ENCODE measurements at places on chromosomes 2 and 18.

- DNase-seq: no peak
These were observed 98.3 kb downstream of the NAB1 start for GRCh38 chr2:190746971-190747761.

- no peak for DNase-seq
These were observed 5.1 kb downstream of the CNNM3 start for GRCh38 chr2:96821113-96821675.

DNA sequence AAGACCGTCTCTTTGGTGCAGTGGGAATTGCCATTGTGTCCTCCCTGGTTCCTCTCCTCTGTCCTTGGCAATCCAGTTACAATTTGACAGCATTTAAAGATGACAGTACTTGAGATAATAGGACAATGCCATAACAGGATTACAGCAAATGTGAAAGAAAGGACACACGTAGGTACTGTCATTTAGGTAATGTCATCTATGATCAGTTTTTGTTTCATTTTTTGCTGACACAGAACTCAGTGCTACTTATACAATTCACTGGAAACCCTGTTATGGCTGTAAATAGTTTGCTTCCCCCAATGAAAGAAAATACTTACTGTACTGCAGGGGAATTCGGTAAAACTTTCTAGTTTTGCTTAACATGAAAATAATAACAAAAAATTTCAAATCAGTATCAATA, 65.2 kb downstream of the BCL11A start:
- DNase-seq: no peak

- no peak for DNase-seq
These were observed 81.8 kb downstream of the C1QL2 start for GRCh38 chr2:119076713-119077112.

DNA sequence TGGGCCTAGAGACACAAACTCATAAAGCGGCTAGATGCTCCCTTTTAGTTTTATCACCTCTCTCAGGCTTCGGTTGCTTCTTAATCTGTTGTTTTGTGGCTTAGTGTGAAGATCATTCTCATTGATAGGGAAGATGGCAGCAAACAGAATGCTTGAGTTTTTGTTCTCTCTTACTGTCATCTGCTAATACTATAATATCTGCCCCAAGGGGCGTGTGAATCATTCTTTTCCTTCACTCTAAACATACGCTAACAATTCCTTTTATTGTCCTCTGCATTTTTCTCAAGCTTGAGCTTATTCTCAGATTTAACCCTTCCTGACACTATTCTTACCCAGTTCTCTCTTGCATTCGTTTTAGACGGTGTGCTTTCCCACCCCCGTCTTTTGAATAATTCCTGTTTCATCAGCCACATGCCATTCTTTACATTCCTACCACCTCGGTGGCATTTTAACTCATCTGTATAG, 323.9 kb upstream of the NRP2 start:
- no peak for DNase-seq

DNA sequence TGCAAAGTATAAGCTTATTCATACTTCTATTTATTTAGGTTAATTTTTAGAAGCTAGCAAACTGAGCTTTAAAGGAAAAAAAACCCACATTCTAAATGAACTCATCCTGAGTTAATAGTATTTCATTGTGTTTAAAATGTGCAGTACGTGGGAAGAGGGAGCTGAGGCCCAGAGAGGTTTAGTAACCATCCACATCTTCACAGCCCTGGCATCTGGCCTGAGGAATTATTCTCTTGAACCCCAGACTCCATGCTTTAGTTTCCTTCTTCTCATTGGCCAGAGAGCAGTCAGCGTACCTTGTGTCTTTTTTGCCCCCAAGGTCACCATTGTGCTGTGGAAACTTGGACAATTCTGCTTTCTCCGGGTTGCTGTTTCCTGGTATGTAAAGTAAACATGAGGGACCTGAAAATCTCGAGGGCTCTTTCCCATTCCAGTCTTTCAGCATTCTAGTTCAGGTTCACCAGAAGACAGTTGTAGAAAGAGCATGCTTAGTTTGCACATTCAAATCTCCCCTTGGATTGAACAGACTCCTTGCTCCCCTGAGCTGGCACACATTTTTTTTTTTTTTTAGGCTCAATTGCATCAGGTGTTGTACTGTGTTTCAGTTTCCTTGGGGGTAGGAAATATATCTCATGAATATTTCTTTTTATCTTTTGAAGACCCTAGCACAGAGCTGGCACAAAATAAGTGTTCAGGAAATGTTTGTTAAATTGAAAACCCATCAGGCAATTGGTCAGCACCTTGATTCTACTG, 81.4 kb downstream of the MYCN start:
- no peak for DNase-seq

- no peak for DNase-seq
These were observed 91.3 kb upstream of the TMEM17 start for GRCh38 chr2:62597323-62597722.

DNA sequence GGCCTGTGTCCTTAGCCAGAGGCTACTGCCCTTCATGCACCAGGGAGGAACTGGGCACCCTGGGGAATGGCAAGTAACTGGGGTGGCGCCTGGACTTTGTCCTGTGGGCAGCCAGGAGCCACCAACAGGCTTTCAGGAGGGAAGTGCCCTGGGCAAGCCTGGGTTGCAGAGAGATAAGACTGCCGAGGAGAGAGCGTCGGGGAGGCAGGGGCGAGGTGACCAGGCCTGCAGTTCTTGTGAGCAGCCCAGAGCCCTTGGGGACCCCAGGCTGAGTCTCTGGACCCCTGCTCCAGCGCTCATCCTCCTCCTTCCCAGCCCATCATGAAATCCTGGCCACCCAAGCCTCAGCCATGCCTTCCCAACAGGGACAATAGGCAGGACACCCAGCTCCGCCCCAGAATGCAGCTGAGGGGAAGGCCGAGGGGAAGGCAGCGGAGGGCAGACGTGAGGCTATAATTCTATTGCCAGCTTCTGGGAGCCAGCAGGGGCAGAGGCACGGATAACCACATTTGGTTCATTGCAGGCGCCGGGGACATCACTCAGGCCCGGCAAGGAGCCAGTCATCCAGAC, 25.1 kb downstream of the ADRA2B start:
- DNase-seq: no peak

GRCh38 chr2:11967946-11968465, 221.6 kb downstream of the LPIN1 start:
- DNase-seq: no peak

GRCh38 chr2:1430491-1430890, 17.2 kb downstream of the TPO start:
- DNase-seq: no peak

DNA sequence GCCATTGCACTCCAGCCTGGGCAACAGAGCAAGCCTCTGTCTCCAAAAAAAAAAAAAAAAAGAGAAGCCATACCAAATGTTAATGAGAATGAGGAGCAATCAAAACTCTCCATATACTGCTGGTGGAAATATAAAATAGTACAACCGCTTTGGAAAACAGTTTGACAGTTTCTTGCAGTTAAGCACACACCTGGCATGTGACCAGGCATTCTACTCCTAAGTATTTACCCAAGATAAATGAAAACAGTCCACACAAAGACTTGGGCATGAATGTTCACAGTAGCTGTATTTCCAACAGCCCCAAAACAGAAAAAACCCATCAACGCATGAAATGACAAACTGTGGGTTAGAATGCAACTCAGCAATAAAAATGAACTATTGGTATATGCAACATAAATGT, 76.0 kb upstream of the ST8SIA5 start:
- no peak for DNase-seq

DNA sequence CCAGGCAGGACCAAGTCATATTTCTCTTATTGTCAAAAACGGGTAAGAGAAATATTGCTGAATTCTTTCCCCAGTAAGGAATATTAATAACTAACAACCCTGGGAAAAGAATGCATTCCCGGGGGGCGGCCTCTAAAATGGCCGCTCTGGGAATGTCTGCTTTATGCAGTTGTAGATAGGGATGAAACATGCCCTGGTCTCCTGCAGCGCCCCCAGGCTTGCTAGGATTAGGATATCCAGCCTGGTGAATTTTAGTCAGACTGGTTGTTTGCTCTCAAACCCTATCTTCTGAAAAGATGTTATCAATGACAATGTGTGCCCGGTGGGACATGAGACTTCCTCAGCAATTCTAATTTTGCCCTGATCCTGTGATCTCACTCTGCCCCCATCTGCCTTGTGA, 448.1 kb downstream of the PTH2R start:
- DNase-seq: no peak

DNA sequence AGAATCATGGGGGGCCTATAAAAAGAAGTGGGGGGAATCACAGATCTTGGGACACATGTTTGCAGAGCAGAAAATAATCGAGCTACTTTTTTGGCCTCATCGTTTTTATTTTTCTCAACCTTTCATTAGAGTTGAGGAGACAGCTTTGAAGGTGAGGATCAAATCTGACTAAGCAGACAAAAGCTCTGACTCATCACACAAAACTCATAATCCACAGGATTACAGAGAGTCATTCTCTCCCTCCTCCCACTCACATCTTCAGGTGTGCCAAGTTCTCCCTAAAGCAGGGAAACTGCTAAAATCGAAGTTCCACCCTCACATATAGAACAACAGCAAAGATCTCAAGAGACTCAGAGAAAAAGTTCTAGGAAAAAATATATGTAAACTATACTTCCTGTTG, 15.6 kb downstream of the BAZ2B start:
- no peak for DNase-seq

- DNase-seq: no peak
These were observed 47.1 kb upstream of the CCBE1 start for GRCh38 chr18:59744271-59744721.

- no peak for DNase-seq
These were observed 1.7 kb downstream of the CCBE1 start for GRCh38 chr18:59695551-59695950.

DNA sequence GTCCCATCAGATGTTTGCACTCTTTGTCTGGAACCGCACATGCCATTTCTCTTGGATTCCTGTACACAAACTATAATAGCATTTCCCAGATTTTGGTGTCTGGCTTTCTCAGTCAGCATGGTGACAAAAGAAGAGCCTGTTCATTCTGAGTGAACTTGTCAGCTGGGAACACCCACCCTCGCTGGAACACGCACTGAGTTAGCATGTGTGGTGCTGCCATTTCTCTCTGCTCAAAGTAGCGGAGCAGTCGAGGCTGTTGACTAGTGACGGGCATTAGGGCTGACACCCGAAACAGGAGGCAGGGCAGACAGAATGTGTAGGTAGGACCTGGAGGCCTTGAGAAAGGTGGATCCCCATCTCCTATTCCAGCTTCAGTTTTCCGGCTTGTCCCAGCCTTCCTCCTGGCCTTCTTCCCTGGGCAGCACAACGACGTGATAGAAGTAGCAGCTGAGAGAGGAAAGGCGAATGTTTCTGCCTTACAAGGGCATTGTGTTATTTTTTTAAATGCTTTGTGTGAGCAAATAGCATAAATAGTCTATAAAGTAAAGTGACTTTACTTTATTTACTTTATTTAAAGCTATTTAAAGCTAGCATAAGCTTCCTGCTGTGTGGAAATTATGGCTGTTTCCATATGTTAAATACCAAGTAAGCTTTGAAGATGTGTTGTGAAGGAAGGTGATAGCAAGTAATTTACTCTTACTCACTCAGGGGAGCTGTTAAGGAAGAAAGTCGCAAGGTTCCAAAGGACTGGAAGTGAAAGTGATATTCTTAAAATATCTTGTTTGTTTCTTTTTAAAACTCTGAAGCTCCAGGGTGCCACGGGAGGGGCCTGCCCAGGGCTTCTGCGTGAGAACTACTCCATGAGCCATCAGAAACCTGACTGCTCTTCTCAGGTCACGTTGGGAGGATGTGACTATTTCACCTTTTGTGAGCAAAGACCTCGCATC, 272.6 kb downstream of the NEDD4L start:
- no peak for DNase-seq

DNA sequence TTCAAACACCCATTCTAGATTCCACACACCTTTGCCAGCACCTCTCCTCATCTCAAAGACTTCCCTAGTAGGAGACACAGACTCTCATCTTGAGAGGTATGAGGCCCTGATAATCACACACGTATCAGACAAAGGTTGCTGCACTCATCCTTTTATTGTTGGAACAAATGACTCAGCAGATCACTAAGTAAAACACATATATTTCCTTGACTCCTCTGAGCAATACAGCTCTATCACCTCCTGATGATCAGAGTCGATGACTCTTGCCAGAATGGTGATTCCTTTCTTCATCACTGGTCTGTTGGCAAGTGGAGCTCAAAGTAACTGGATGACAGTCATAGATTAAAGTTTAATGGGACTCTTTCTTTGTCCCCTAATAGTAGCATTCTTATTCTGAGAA, 1049.2 kb upstream of the ZEB2 start:
- DNase-seq: no peak

DNA sequence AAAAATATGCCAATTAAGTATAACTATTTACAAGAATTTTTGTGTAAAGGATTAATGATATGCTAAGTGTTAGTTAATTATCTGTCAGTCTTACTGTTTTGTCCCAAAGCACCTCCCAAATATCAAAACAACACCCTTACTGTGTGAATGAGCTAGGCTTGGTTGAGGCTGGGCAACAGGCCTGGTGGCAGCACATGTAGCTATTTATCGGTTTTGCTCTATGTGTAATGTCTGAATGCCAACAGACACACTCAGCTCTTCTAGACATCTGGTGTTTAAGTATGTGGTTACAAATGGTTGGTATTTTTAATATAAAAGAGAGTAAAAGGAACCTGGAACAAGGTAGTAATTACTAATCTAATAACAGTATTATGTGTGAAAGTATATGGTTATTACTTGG, 175.3 kb downstream of the RAB3GAP1 start:
- DNase-seq: no peak

DNA sequence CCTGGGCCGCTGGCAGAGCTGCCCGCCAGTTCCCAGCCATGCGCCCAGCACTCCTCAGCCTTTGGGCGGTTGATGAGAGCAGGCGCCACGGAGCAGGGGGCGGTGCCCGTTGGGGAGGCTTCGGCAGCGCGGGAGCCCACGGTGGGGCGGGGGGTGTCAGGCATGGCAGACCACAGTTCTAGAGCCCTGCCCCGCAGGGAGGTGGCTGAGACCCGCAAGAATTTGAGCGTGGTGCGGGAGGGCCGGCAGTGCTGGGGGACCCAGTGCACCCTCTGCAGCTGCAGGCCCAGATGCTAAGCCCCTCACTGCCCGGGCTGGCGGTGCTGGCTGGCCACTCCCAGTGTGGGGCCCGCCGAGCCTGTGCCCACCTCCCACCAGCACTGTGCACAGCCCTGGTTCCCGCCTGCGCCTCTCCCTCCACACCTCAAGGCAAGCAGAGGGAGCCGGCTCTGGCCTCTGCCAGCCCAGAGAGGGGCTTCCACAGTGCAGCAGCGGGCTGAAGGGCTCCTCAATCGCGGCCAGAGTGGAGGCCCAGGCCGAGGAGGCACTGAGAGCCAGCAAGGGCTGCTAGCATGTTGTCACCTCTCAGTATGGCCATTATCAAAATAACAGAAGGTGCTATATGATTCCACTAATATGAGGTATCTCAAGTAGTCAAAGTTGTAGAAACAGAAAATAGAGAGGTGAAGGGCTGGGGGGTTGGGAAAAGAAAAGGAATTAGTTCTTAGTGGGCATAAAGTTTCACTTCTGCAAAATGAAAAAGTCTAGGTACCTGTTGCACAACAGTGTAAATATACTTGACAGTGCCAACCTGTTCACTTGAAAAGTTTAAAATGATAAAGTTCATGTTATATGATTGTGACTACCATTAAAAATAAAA, 72.3 kb downstream of the SH3YL1 start:
- no peak for DNase-seq
